ENCODE measurements at places on chromosomes 2 and 18. TPM values are rescaled to one million over a fixed set of nuclear protein-coding genes. Genes with fewer than 3 reads are reported as not detected.

DNA sequence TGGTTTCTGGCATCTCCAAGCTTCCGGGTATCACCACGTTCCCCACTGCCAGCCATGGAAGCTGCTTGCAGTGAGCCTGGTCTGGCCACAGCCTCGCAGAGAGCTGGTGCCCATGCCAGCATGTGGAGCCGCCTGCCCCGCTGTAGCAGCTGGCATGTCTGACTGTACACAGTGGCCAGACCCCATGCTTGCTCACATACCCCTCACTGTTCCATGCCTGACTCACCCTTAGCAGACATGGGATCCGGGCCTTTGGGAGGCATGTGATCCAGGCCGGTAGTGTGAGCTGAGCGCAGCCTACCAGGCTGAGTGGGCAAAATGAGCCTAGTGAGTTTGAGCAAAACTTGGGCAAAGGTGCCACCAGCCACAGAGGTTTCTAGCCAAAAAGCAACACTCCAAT, 18.8 kb upstream of the RPRD1A start:
- no peak for DNase-seq

GRCh38 chr2:16713011-16713423, 47.4 kb upstream of the CYRIA start:
- DNase-seq: no peak

GRCh38 chr2:225867071-225867470, 467.6 kb downstream of the NYAP2 start:
- DNase-seq: no peak

GRCh38 chr18:69843015-69843414, 104.7 kb downstream of the CD226 start:
- no peak for DNase-seq

DNA sequence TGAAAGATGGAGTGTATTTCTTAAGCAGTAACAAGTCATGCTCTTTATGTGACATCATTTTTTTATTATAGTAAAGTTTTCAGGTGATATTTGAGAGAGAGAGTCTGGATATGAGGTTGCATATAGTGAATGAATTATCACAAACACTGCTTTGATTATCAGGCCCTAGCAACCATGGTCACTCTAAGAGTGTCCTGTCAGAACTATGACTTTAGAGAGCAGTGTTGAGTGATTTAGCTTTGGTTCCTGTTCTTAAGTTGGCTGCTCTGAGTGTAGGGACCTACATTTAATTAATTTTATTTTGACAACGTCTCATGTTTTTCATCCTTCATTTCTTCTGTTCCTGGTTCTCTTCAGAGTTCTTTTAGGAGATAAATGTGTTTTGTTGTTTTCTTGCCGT, 275.5 kb downstream of the KCNJ3 start:
- no peak for DNase-seq

- DNase-seq: no peak
These were observed 213.7 kb downstream of the TSN start for GRCh38 chr2:121969166-121969565.

GAD1 gene
- total RNA-seq: 0.36 TPM

GRCh38 chr2:68604077-68604476, 39.3 kb upstream of the PROKR1 start:
- no peak for DNase-seq

DNA sequence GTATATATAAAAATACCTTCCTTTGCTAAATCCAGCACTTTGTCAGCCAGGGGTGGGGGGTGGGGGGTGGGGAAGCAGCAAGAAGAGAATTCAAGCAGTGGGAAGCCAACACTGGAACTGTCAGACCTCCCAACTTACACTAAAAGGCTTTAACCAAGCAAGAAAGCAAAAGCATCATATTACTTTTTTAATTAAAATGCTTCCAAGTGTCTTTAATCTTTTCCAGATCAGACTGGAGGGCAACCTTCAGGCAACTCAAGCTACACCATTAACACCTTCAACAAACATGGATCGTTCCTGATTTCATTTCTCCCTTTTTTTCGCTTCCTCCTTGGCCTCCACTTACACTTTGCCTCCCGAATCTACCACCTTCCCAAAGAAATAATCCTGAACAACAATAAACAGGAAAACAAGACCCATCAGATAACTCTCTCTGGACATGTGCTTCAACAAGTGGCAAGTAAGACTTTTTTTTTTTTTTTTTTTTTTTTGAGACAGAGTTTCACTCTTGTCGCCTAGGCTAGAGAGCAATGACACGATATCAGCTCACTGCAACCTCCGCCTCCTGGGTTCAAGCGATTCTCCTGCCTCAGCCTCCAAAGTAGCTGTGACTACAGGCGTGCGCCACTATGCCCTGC, 35.5 kb downstream of the ZNF521 start:
- no peak for DNase-seq

DNA sequence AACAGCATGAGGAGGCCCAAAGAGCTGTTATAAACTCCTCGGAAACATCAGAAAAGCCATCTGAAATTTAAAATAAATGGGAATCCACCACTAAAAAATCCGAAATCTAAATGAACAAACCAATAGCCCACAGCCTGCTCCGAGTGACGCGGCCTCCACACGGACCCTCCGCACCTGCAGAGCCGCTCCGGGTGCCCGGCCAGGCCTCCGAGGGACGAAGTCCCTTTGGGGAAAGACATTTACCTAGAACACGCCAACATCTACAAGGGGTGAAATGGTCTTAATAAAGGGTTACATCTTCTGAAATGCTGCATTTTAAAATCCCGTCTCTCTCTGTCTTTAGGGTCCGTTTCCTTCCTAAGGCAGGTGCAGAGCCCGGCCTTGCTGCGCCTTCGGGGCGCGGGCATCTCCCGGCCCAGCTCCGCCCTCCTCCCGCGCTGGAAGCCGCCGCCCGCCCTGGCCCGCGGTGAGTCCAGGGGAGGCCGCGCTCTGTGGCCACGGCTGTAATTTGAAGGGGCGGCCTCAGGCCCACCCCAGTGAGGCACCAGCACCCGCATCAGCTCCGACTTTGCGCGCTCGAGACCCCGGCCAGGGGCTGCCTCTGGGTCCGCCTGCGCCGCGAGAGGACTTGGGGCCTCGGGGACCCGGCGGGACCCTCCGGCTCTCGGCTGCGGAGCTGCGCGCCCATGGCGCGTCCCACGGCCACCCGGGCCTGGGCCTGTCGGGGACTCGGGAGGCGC, 42.3 kb upstream of the CTDP1 start:
- no peak for DNase-seq

- DNase-seq: no peak
These were observed 33.1 kb downstream of the ARL4C start for GRCh38 chr2:234463626-234464290.

DNA sequence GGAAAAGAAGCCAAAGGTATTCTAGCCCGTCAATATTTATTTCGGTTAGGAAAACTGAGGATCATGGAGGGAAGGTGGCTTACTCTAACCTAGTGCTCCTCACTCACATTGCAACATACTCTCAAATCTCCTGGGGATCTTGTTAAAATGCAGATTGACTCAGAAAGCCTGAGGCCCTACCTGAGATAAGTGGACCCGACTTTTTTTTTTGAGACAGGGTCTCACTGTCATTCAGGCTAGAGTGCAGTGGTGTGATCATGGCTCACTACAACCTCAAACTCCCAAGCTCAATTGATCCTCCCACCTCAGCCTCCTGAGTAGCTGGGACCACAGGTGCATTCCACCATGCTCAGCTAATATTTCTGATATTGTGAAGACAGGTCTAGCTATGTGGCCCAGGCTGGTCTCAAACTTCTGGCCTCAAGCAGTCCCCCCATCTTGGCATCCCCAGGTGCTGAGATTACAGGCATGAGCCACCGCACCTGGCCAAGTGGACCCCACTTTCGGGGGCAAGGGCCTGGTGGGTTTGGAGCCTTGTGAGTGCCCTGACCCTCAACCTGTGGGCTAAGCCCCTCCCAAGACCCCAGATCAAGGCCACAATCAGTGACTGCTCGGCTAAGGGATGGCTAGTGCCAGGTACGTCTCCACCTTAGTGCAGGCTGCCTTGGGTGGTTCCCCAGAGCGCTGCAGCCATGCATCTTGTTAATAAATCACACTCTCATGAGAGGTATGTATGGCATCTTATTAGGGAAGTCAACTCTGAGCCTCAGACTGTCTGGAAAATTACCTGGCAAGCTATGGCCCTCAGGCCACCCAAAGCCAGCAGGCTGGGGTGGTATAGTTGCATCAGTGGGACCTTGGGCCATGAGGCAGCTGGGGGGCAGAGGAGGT, 1.1 kb upstream of the NEURL3 start:
- no peak for DNase-seq

GRCh38 chr2:162586311-162586710, 242.4 kb downstream of the GCA start:
- no peak for DNase-seq

ACMSD gene
- not detected for total RNA-seq

DNA sequence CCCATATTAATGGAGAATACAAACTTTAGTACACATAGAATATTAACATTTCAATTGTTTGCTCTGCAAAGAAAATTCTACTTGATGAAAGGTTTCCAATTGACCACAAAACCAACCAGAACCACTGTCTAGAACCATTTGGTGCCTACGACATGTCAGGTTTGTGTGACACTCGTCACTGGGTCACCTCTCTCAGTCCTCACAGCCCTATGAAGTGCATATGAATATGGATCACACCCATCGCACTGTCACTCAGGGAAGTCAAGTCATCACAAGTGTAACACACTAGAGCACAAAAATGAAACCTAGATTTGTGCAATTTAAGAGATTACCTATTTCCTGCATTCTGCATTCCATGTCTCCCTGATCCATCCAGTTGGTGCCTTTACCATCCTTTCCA, 43.7 kb downstream of the PTPN2 start:
- DNase-seq: no peak

Measured in ovary (tissue), 10 donors.